ENCODE measurements at places on chromosomes 1 and 21.

- no peak for DNase-seq
Observed at GRCh38 chr1:60596791-60597750, 485.3 kb upstream of the NFIA start.

- DNase-seq = no peak
Observed at GRCh38 chr21:43903451-43904091, 38.5 kb downstream of the AGPAT3 start.

GRCh38 chr1:226586650-226587422 lies 38.3 kb downstream of the STUM start:
- DNase-seq = no peak

DNA sequence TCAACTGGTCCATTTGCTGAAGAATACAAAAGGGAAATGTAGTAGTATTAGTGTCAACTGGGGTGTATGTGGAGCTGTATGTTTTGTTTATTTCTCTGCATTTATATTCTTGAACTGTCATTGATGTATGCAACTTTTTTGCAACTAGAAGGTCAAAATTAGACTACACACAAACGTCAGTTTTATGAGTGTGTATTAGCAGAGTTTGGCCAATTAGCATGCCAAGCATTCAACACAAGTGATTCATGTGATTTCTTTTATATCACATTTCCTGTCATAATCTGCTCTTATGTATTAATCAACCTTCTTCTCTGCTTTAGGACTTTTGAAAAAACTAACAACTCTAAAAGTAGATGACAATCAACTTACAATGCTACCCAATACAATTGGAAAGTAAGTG lies 211.1 kb downstream of the LRRC40 start:
- DNase-seq = no peak

DNA sequence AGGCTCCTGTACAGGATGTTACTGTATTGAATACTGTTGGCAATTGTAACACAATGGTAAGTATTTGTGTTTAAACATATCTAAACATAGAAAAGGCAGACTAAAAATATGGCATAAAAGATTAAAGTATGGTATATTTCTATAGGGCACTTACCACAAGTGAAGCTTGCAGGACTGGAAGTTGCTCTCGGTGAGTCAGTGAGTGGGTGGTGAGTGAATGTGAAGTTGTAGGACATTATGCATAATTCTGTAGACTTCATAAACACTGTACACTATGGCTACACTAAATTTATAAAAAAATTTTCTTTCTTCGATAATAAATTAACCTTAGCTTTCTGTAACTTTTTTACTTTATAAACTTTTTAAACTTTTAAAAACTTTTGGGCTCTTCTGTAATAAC lies 13.7 kb upstream of the TRIM62 start:
- no peak for DNase-seq

DNA sequence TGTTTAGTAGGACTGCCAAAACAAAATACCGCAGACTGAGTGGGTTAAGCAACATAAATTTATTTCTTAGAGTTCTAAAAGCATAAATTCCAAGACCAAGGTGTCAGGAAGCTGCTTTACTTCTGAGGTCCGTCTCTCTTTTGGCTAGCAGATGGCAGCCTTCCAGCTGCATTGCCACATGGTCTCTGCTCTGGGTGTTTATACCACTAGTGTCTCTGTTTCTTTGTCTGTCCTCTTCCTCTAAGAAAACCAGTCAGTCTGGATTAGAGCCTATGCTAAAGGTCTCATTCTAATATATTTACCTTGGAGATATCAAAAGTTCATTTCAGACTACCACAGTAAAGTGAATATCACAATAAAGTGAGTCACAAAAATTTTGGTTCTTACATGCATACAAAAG lies 519.8 kb downstream of the COL11A1 start:
- DNase-seq = no peak

GRCh38 chr1:89550995-89551394 lies 26.4 kb downstream of the LRRC8B start:
- no peak for DNase-seq

DNA sequence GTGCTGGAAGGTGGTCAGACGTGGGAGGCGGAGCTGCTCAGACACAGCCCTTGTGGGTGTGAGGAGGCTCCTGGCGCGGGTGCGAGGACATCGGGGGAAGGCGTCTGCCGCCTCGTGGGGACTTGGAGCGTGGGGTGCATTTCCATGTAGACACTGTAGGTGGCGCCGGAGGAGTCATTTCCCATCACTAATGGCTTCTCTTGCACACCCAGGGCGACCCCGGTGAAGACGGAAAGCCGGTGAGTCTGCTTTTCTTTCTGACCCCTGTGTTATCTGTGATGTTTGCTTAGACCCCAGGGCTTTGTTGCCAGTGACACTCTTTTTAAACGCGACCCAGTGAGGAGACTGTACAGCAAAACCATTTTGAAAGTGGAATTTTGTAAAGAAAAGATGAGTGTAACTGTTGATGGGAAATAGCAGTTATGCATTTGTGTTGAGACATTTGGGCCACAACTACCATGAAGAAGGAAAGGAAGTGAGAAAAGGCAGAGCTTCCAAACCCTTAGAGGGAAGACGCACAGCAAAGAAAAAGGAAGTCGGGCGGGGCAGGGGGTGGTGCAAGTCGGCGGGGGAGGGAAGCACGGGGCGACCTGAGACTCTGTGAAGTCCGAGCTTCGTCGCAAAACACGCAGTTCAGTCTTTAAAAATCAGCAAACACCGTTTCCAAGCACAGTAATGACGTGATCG lies 64.0 kb downstream of the SLC19A1 start:
- DNase-seq = no peak

DNA sequence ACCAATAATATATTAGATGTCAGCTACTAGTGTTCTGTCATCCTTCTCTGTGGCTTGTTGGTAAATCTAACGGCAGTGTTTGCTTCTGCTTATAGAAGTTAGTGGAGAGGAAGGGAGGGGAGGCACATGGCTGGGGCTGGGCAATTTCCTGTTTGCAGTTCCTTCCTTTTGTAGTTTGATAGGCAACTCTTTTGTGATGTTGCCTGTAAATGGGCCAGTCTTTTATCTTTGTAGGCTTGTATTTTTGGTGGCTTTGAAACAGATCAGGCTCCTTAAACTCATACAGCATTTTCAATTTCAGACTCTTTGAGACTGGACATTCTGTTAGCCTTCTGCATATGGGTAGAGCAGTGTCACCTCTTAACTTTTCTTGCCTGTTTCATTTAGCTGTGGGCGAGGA lies 48.1 kb downstream of the CDC14A start:
- no peak for DNase-seq

GRCh38 chr1:92953491-92953890 lies 7.8 kb downstream of the DIPK1A start:
- no peak for DNase-seq

DNA sequence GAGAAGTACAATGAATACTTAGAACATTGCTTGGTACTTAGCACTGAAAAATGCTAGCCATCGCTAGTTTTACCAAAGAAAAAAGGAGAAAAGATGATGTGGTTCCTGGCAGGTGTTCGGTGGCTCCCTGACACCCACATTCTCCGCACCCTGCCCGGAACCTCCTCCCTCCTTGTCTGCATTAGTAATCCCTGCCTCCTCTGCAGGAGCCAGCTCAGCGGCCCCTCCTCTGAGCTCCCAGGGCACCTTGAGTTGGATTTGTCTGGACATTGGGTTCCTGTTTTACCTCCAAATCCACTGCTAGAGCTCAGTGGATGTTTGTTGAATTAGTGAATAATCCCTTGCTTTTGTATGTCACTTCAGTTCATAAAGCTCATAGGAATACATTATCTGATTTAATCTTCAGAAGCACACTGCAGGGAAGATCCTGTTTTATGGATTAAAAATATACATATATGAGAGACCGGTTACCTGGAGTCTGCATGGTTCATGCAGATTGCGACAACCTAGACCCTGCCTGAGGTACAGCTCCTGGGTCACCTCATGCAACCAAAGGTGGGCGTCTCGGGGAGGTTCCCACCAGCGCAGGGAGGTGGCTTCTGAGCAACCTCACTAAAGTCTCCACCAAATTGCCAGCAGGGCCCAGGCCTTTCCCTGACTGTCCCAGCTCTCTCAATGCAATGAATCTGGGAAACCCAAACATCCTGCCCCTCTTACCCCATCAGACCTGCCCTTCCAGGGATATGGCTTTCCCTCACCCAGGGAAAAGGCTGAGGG lies 24.2 kb downstream of the PCAT6 start:
- no peak for DNase-seq

DNA sequence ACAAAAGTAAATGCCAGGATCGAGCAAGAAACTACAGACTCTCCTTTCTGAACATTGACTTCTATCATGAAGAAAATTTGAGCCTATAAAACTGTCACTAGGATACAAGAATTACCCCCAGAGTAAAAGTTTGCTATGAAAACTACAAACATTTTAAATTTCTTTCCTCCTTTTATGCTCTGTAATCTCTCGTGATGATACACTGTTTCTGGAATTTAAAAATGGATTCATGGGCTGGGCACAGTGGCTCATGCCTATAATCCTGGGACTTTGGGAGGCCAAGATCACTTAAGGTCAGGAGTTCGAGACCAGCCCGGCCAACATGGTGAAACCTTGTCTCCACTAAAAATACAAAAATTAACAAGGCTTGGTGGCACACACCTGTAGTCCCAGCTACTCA lies 181.3 kb downstream of the ZNF281 start:
- DNase-seq = no peak

- DNase-seq = no peak
Observed at GRCh38 chr1:144551107-144551542, 41.6 kb upstream of the PPIAL4F start.

DNA sequence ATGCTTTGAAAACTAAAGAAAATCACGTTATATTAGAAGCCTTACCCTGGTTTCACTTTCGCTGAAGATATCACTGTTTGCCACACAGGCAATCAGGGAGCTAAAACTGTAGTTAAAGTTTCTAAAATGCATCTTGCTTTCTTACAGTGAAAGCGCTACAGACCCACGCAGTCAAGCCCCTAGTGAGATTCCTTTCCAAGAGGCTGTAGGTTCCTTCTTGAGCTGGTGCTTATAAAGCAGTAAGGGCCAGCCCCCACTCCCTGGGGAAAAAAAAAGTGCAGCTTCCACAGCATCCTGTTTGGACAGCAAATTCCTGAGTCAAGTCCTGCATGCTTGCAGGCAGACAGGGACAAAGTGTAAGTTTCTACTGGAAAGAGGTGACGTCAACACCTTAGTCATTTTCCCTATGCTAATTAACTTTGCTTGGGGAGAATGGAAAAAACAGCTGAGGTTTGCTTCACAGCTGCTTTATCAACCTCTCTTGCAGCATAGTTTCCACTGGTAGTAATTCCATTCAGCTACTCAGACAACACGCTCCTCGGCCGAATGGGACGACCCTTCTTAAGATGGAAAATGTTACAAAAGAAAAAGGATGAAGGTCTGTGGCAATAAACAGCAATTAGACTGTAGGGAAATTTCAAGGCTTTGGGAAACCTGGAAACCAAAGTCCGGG lies 14.7 kb upstream of the KCNE1 start:
- no peak for DNase-seq

GRCh38 chr1:13550663-13551062 lies 33.0 kb upstream of the PDPN start:
- no peak for DNase-seq

DNA sequence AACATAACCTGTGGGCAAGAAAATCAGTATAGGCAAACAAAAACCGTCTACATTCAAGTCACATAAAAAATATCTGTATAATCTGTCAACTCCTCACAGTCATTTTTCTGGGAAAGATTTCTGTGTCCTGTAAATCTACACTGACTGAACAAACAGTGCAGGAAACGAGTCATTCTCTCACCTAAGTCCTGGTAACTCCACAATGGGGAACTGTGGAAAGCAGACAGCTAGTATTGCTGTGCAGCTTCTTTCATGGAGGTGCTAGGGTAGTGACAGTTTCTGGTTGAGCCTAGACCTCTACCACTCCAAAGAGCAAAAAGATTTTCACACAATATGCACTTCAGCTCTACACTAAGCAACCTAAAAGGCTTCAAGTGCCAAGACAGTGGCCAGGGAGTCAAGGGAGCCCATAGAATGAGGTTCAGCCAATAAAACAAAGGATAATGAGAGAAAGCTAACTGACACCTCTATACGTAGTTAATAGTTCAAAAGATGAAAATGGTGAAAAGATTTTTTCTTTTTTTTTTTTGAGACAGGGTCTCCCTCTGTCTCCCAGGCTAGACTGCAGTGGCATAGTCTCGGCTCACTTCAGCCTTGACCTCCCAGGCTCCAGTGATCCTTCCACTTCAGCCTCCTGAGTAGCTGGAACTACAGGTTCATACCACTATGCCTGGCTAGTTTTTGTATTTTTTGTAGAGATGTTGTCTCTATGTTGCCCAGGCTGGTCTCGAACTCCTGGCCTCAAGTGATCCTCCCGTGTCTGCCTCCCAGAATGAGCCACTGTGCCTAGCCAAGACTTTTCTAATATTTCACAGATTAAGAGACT lies 5.5 kb downstream of the PTP4A2 start:
- no peak for DNase-seq

GRCh38 chr1:100061681-100062080 lies 71.0 kb downstream of the SASS6 start:
- DNase-seq = no peak

DNA sequence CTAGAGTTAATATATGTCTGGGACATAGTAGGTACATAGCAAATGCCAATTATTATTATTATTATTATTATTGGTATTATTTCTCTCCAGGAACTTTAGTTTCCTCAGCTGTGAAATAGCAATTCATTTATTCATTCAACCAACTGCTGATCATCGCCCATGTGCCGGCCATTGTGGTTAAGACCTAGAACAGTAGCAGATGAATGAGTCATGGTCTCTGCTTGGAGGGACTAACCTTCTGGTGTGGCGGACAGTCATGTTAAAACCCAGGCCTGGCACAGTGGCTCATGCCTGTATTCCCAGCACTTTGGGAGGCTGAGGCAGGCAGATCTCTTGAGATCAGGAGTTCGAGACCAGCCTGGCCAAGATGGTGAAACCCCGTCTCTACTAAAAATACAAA lies 23.8 kb upstream of the LDLRAP1 start:
- no peak for DNase-seq

GRCh38 chr1:168371477-168371876 lies 90.8 kb downstream of the TBX19 start:
- no peak for DNase-seq

DNA sequence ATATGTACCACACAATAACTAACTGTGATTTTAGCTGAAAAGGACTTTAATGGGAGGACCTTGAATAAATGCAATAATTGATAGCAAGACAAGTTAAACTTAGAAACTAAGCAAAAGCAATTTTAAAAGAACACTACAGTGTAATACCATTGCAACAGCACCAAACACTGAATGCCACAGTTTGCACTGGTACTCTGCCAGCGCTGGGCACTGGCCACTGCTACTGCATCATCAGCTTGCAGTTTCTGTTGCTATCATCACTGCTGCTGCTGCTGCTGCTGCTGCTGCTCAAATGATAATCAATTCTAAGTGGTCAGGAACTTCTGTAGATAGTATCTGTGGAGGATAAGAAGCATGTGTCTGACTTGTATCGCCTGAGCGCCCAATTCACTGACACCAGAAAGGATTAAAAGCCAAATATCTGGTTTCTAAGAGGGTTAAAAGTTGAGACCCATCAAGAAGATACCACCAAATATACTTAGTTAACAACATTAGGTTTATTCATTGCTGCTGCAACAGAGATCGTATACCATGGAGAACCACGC lies 306.9 kb downstream of the LRRC40 start:
- no peak for DNase-seq

GRCh38 chr1:24694380-24694843 lies 50.8 kb upstream of the CLIC4 start:
- DNase-seq = peak; percentile 47

Data from NCI-H510A (cell line).